Hematopoietic multipotent progenitor cell (in vitro differentiated cells): ENCODE measurements at places on chromosomes 11 and 22.

GRCh38 chr11:97224396-97224795 is 834.6 kb downstream of the JRKL start:
- no peak for DNase-seq

DNA sequence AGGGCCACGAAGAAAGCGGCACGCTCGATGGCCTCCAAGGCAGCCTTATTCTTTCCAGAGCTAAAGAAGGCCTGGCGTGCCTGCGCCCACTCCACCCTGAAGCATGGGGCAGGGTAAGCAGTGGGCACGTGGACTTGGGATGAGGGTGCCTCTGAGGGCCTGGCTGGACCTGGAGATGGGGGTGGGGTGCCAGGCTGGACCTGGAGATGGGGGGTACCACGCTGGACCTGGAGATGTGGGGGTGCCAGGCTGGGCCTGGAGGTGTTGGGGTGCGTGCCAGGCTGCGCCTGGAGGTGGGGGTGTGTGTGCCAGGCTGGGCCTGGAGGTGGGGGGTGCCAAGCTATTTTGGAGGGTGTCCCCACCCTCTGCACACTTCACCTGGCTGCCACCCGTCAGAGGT is 5.3 kb downstream of the CPT1B start:
- no peak for DNase-seq

- DNase-seq, result no peak
Observed at GRCh38 chr11:113553235-113553634, 78.0 kb upstream of the DRD2 start.

GRCh38 chr11:65868076-65868667 is 4.4 kb downstream of the EFEMP2 start:
- DNase-seq, result peak; percentile 46

DNA sequence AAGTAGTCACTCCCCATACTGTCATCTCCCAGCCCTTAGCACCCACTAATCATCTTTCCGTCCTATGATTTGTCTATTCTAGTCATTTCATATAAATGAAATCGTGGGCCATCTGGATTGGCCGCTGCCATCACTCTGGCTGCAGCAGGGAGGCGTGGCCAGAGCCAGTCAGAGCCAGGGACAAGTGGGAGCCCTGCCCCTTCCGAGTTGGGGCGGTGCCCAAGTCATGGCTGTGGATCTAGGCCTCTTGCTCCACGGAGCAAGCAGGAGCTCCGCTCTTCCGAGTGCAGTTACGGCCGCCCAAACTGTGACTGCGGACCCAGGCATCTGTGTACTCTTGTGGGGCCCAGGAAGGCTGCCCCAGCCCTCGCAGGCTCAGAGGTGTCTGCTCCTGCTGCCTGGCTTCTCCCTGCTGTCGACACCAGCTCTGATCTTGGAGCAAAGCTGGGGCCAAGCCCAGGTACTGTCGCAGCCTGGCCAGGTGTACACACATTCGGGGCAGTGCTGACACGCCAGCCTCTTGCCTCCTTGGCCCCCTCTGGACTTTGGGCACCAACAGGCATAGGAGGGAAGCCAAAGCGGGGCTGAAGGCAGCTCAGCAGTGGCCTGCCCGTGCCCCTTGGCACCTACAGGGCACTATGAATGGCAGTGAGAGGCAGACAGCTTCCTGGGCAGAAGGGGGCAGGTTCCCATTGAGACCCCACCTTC is 8.4 kb downstream of the MRPL48 start:
- DNase-seq, result no peak

GRCh38 chr11:19321351-19321750 is 80.6 kb upstream of the E2F8 start:
- no peak for DNase-seq
